Tibial artery (tissue), 4 donors: ENCODE measurements at places on chromosomes 2 and 18.

DNA sequence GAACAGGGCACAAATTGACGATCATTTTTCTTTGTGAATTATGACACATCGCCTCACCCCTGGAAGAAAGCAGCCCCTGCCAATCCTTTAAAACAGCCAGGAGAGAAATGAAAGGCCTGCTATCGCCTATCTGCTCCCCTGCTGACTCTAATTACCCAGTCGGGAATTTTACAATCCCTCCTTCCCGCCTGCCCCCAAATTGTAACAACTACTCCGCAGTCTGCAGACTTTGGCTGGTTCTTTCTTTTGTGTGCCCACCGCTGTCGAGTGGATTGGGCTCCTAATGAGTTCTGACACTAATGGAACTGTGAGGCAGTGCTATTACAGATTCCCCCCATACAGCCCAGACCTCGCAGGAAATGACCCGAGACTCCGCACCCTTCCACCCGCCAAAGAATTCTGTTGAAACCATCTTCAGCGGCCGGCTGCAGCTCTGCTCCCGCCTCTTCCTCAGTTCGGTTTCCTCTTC lies 281.2 kb upstream of the PARD3B start:
- H3K4me3 ChIP-seq = no peak overlapping the region
- DNase-seq = no peak
- H3K27me3 ChIP-seq = no peaks in the 10 kb centered on the region
- H3K27ac ChIP-seq = no peak overlapping the region
- no peaks in the 10 kb centered on the region for H3K4me1 ChIP-seq

- no peak for DNase-seq
- no peak overlapping the region for H3K4me3 ChIP-seq
- no peaks in the 10 kb centered on the region for H3K36me3 ChIP-seq
- H3K27me3 ChIP-seq = no peaks in the 10 kb centered on the region
- H3K27ac ChIP-seq = no peak overlapping the region
- no peaks in the 10 kb centered on the region for H3K4me1 ChIP-seq
Measured at GRCh38 chr2:239322416-239323086, 78.3 kb downstream of the HDAC4 start.

- H3K36me3 ChIP-seq = no peaks in the 10 kb centered on the region
- H3K27ac ChIP-seq = no peak overlapping the region
- no peak for DNase-seq
- H3K4me1 ChIP-seq = no peaks in the 10 kb centered on the region
Measured at GRCh38 chr2:32375228-32375892, 18.5 kb downstream of the BIRC6 start.

DNA sequence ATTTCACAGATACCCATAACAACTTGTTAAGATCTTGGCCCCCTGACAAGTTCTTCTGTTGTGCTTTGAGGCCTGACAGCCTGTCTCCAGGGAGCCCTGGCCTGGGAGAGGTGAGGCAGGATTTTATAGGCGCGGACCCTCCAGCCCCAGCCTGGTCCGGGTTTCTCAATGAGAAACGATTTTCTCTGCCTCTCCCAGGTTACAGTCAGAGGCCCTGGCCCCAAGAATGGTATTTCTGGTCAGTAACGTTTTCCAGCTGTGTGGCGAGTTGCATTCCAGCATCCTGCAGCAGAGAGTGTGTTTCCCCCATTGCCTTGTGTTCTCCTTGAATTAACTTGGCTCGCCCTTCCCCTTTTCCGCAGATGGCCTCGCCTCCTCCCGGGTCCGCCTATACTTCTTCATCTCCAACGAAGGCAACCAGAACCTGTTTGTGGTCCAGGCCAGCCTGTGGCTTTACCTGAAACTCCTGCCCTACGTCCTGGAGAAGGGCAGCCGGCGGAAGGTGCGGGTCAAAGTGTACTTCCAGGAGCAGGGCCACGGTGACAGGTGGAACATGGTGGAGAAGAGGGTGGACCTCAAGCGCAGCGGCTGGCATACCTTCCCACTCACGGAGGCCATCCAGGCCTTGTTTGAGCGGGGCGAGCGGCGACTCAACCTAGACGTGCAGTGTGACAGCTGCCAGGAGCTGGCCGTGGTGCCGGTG lies 3.0 kb downstream of the INHBB start:
- H3K36me3 ChIP-seq = peaks cover 23% of the 10 kb centered on the region
- peaks cover 27% of the 10 kb centered on the region for H3K4me1 ChIP-seq
- no peak overlapping the region for H3K27ac ChIP-seq
- peaks cover 7% of the 10 kb centered on the region for H3K27me3 ChIP-seq
- no peak overlapping the region for H3K4me3 ChIP-seq

DNA sequence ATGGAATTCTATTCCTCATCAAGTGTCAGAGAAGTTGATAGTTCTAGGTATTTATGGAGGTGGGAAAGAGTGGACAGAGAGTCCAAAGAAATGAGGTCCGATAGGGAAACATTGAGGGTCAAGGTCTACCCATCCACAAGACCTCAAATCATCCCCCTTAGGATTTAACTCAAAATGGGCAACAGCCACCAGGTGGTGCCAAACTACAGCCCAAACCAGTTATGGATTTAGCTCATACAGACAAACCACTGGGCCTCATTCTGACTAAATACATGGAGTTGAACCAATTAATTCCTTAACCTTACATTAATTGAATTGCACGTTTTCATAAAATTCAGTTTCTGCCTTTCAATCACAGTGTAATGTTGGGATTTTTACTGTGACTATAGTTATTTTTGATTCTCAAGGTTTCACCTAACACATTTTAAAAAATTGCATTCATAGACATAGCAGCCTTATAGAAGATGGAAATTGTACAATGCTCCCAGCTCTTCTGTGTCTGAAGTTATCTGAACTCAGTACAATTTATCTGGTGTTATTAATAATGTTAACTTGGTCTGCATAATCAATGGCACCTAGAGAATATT lies 98.2 kb upstream of the HNMT start:
- H3K4me3 ChIP-seq = no peak overlapping the region
- no peak overlapping the region for H3K27ac ChIP-seq
- DNase-seq = no peak
- H3K4me1 ChIP-seq = no peaks in the 10 kb centered on the region

DNA sequence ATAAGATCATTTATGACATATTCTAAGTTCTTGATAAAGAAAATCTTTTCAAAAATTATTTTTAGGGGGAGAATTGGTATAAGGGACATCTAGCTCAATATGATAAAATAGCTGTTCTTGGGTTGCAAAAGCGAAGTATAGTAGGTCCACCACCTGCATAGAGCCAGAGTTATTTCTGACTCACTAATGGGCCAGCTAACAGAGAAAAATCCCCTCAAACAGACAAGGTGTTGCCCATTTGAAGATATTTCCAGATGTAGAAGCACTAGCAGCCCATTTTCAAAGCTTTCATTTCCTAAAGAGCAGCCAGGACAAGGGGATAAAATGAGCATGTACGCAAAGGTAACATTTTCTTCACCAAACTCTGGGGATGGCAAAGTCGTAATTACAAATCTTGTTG lies 165.7 kb upstream of the FN1 start:
- no peaks in the 10 kb centered on the region for H3K27me3 ChIP-seq
- no peak overlapping the region for H3K4me3 ChIP-seq
- no peak overlapping the region for H3K27ac ChIP-seq
- no peaks in the 10 kb centered on the region for H3K36me3 ChIP-seq
- peaks cover 37% of the 10 kb centered on the region for H3K4me1 ChIP-seq

DNA sequence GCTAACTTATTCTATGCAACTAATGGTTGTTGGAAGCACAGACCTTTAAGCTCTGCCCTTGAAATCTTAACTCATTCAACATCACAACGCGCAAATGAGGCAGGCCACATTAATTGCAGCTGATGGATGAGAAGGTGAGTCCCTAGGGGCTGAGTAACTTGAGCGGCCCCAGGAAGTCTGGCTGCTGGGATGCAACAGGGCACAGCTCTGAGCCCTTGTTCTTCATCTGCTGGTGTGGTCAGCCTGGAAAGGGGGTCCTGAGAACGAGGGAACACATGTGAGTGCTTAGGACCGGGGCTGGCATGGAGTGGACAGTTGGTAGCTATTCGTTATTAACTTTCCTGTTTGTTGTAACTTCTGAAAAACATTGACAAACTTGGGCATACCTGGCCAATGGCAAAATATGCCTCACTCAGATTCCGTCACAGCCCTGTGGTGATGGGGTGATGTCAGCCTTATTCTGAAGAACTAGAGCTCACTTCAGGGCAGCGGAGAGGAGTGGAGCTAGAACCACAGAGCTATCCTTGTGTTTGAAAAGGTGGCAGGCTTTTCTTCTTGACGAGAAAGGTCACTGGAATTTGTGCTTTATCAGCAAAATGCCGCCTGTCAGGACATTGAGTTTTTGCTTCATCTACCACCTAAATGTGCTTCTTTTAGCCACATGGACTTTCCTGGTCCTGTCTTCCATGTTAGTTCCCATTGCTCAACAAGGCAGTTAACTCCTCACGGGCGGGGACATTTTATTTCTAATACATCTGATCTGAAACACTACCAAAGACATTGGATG lies 145.9 kb upstream of the FHL2 start:
- no peak overlapping the region for H3K4me3 ChIP-seq
- H3K27me3 ChIP-seq = no peaks in the 10 kb centered on the region
- no peak overlapping the region for H3K27ac ChIP-seq
- H3K4me1 ChIP-seq = no peaks in the 10 kb centered on the region
- H3K36me3 ChIP-seq = no peaks in the 10 kb centered on the region
- no peak for DNase-seq

DNA sequence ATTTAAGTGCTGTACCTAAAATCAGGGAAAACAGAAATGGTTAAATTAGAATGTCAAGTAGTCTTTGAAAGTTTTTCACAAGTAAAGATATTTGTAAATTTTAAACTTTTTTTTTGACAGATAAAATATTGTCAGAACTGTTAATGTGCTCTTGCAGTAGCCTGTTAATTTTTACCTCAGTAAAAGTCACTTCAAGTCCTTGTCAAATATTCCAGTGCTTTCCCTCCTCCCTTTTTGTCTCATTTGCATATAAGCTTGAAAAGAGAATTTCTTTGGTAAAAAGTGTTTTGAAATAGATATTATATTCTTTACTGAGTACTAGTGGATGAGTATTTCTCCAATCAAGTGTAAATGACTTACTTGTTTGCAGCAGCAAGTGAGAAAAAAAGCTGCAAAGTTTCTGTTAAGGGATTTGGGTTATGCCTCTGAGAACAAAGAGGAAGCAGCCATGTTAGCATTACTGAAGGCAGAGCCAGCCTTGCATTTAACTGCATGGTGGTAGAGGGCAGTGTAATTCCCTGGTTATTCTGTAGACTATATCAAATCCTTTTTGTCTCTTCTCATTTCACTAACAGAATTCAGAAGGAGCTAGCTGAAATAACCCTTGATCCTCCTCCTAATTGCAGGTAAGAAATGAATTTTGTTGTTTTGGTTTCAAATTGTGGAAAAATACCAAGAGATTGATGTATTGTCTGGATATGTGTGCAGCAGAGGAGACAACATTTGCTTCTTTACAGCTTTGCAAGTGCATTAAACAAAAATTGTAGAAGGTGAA lies 3.2 kb downstream of the UBE2E3 start:
- peaks cover 27% of the 10 kb centered on the region for H3K4me1 ChIP-seq
- H3K27ac ChIP-seq = no peak overlapping the region
- H3K36me3 ChIP-seq = no peaks in the 10 kb centered on the region
- H3K4me3 ChIP-seq = no peak overlapping the region
- H3K27me3 ChIP-seq = no peaks in the 10 kb centered on the region

DNA sequence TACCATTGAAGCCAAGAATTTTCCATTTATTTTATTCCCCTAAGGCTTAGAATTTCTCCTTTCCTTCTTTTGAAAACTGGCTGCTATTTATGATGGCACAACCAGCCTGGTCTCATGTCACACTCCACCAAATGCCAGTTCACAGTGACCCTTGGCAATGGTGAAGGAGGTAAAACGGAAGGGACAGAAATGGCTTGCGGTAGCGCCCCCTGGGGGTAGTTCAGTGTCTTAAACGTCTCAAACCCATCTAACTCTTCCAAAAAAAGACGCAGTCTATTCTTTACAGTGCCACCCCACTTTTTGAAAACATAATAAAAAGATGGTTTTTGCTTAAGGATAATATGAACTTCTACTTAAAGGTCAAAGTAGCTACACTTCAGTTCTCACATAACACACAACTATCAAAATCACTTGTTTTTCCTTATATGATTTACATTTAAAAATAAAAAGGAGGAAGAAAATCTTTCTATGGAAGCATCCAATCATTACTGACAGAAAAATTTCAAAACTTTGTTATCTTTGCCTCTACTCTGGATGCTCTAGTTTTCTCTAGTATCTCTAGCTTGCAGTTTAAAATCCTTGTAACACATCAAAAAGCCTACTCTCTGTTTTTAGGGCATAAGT lies 28.0 kb downstream of the PNO1 start:
- H3K27me3 ChIP-seq = no peaks in the 10 kb centered on the region
- H3K36me3 ChIP-seq = no peaks in the 10 kb centered on the region
- H3K4me3 ChIP-seq = no peak overlapping the region
- H3K4me1 ChIP-seq = peaks cover 32% of the 10 kb centered on the region
- no peak for DNase-seq
